ENCODE measurements at places on chromosomes 6 and 20.

DNA sequence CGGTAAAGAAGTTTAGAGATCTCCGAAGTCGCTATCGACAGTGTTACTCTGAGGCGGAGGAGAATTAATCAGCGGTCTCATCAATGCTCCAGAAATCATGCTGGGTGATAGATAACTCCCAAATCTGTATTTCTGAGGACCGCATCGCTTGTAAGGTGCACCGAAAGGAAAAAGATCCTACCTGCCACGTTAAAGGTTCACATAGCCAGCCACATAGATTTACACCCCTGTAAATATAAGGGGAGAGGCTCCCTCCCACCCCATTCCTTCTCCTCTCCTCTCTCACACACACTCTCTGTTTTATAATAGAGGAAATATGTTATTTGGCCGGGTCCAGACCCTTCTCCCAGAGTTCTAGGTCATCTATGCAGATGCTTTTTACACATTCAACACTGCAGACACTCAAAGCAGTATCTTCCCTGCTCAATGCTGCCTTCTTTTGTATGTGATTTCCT, 620 bp upstream of the DEK start:
- no peak for DNase-seq

DNA sequence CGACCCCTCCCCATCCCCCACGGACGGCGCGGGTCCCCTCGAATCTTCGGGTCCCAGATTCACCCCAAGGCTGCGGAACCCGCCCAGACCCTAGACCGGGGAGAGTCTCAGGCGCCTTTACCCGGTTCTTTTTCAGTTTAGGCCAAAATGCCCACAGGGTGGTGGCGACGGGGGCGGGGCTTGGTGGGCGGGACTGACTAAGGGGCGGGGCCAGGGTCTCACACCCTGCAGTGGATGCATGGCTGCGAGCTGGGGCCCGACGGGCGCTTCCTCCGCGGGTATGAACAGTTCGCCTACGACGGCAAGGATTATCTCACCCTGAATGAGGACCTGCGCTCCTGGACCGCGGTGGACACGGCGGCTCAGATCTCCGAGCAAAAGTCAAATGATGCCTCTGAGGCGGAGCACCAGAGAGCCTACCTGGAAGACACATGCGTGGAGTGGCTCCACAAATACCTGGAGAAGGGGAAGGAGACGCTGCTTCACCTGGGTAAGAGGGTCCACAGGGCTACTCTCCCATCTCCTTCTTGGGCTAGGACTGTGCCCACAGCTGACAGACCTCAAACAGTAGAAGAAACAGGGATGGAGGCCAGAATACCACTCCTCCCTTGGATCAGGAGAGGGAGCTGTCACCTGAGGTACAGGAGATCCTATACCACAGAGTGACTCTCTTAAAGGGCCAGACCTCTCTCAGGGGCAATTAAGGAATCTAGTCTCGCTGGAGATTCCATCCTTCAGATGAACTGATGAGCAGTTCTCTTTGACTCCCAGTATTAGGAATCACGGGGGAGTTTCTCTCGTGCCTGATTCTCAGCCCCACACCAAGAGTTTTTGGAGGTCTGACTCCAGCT, 942 bp downstream of the HLA-E start:
- DNase-seq = peak; percentile 80

GRCh38 chr6:18242062-18242851, 22.1 kb downstream of the DEK start:
- no peak for DNase-seq

DNA sequence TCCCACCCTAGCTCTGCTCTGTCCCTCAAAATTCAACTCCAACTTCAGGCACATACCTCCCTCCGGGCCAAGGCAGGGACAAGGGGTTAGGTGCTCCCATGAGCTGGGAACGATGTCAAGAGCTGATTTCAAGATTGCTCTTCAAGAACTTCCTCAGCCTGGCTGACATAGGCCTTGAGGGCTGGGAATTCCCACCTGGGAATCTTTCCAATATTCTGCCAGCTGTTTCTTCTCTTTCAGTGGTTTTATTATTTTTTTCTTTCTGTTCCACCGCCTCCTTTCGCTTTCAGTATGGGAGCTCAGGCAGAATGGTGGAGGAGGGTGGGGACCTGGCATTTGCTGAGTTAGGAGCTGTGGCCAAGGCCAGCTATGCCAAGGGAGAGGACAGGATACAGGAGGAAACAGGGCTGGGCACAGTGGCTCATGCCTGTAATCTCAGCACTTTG, 33.7 kb downstream of the SRSF3 start:
- DNase-seq = no peak

All from CD4-positive, alpha-beta T cell treated with Interferon alpha-2 for 1 hour (primary cell).